Fibroblast of the conjunctiva (primary cell): ENCODE measurements at places on chromosomes 2 and 18.

DNA sequence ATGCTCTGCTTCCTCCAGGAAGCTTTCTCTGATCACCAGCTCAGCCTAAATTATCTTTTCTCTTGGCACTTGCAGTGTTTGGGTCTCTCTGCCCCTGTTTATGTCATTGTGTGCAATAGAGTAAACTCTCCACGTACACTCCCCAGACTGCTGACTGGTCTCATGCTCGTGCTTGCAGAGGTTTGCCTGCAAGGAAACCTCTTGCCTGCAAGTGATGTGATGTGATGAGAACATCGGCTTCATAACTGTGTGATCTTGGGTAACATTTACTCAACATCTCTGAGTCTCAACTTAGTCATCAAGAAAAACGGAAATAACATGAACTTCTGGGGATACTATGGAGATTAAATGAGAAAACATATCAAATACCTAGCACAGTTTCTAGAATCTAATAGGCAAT is 92.3 kb downstream of the BIN1 start:
- DNase-seq: peak; percentile 73

DNA sequence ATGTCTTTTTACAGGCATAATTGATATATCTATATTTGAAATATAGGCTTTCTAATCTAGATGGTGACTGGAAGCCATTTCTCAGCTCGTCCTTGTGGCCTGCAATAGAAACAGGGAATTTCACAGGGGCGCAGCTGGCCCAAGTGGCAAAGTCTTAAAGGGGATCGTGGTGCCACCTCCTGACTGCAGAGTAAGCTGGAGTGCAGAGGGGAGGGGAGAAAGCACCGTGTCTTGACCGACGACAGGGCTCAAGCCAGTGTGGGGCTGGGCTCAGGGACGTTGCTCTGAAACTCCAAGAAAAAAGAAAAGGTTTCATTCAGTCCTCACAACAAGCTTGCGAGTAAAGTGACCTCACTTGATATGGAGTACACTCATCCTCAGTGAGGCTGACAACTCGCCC is 255.1 kb downstream of the DCDC2C start:
- no peak for DNase-seq

DNA sequence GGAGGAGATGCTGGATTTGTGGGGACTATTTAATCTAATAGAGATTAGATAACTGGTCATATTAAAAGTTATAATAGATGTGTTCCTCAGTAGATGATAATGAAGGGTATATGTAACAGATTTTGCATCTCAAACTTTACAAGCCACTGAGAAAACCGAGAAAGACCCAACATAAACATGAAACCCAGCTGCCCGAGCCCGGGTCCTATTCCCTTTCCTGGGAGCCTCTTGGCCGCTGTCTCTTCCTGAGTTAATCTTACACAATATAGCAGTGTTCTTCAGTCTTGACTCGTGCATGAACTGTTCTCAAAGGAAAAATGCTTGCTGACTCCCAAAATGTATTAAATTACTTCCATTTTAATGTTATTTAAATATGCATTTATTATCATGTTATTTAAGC is 94.5 kb downstream of the COPS8 start:
- no peak for DNase-seq

GRCh38 chr2:13676269-13676668 is 956.2 kb upstream of the LRATD1 start:
- DNase-seq: peak; percentile 26

DNA sequence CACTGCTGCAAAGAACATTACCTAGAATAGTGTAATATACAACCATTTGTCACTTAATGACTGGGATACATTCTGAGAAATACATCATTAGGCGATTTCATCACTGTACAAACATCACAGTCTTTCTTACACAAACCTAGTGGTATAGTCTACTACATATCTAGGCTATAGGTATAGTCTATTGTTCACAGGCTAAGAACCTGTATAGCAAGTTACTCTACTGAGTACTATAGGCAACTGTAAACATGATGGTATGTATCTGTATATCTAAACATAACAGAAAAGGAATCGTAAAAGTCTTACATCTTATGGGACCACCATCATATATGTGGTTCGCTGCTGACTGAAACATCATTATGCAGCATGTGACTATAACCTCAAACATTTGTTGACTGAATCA is 21.4 kb downstream of the SP3 start:
- DNase-seq: no peak
